ENCODE measurements at places on chromosomes 2 and 18.
A peak's percentile ranks its signal among the peaks of the same experiment; 100 is the strongest.

GRCh38 chr18:48954886-48955819, 4.4 kb upstream of the SMAD7 start:
- no peak for DNase-seq

DNA sequence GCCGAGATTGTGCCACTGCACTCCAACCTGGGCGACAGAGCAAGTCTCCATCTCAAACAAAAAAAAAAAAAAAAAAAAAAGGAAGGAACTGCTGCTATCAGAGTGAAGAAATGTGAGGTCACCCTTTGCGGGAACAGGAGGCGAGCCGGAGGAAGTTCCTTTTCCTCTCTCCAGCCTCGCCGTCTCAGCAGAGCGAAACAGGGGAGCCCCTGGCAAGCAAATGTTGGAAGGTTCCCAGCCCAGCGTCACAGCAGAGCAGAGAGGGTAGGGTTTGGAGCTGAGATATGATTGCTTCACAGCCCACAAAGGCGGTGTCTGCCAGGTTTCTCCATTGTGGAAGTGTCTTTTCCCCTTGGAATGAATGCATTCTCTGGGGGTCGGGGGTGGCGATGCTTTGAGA, 28.5 kb downstream of the SLC20A1 start:
- DNase-seq: no peak

DNA sequence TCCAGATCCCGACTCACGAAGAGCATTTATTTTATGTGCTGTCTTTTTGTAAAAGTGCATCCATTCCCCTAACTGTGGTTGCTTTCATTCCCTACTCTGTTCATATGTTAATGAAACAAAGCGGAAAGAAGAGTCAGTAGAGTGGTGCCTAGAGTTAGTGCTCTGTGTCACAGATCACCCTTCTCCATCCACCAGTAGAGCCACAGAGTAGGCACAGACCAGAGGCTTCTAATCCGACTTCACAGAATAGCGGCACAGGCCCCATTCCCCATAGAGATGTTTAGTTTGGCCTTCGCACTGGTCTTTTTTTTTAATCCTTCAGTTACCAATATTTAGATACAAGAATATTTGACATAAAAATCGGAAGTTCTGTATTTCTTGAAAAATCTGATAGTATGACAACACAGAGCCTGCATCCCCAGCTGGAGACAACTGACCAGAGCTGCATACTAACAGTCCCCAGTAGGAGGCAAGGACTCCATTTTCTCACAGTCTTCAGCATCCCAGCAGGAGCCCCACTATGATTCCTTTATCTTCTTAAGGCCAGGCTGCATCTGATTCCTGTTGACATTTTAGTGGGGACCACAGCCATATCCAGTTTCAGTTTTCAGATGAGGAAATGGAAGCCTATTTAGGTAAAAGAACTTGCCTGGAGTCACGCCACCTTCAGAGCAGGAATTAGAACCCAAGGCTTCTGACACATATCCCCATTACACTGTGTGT, 7.0 kb downstream of the G6PC2 start:
- no peak for DNase-seq

GRCh38 chr2:200428961-200429665, 80.8 kb downstream of the KCTD18 start:
- DNase-seq: no peak

- no peak for DNase-seq
Observed at GRCh38 chr2:47747878-47748277, 35.1 kb upstream of the MSH6 start.

- DNase-seq: no peak
Observed at GRCh38 chr2:173749315-173749714, 215.9 kb downstream of the SP3 start.

DNA sequence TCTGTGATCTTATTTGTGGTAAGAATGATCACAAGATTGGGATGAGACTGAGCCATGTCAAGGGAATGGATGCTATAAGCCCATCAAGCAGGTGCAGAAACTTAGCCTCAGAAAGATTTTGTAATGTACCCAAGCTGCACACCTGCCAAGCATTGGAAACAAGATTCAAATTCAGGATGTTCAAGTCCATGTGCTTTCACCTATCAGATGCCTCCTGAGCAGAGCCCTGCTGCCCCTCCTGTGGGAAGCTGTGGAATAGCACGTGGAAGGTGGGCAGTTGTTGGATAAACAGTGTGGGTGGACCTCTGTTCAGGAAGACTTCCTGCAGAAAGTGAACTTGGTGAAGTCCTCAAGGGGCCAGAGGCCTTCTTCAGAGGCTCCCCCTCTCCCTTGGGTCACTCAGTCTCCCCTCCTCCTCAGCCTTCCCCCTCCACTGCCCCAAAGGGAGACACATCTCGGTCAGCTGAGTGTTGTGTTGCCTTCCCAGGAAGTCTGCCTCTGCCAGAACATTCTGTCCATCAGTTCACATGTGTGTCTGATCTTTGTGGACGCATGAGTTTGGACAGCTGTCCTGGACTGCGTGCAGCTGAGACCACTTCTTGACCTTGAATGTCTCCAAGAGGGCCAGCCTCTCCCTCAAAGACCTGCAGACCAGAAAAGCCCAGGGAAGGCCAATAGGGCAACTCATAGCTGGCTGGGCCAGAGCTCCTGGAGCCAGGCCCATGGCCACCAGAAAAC, 186.1 kb downstream of the INHBB start:
- peak; percentile 41 for DNase-seq

DNA sequence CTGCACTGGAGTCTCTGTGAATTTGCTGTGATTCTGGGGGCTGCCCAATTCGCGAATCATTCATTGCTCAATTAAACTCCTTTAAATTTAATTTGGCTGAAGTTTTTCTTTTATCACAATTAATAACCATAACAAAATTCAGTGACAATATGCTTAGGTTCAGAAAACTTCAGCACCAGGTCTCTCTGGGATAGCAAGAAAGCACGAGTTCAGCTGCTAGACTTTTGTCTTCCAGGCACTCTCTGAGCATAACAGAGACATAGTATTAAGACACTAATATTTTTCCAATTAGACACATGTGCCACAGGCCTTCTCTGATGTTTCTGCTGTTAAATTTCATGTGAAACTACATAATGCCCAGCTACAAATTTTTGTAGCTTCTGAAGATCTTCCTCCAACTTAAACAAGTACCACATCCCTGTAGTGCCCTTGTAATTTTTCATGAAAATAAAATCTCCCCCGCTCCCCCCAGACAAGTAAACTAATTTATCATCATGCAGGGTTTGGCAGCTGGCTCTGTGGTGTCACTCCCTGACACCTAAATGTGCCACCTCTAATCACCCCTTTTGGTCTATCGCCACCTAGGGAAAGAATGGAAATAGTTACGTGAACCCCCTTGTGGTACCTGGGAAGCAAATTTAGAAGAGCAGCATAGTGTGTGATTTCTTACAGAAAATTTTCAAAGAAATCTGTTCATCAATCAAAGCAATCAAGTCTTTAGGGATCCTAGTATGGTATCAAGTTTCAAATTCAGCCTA, 94.1 kb downstream of the CSRNP3 start:
- no peak for DNase-seq

DNA sequence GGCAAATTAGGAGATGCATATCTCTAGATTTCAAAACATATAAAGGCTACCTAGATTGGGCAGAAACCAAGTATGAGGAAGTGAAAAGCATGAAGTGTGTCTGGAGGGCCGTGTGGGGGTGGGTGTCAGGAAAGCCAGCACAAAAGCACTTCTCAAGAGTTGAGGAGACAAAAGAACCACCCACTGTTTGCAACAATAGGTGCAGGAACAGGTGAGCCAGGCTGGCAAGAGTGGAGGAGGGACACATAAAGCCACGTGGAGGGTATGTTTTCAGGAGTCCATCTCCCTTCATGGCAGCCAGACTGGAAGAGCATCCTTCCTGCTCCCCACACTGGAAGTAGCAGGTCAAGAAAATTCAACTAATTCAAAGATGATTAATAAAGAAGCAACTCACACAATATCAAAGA, 96.4 kb downstream of the CERS6 start:
- no peak for DNase-seq

GRCh38 chr2:46198966-46199365, 98.2 kb upstream of the EPAS1 start:
- no peak for DNase-seq

DNA sequence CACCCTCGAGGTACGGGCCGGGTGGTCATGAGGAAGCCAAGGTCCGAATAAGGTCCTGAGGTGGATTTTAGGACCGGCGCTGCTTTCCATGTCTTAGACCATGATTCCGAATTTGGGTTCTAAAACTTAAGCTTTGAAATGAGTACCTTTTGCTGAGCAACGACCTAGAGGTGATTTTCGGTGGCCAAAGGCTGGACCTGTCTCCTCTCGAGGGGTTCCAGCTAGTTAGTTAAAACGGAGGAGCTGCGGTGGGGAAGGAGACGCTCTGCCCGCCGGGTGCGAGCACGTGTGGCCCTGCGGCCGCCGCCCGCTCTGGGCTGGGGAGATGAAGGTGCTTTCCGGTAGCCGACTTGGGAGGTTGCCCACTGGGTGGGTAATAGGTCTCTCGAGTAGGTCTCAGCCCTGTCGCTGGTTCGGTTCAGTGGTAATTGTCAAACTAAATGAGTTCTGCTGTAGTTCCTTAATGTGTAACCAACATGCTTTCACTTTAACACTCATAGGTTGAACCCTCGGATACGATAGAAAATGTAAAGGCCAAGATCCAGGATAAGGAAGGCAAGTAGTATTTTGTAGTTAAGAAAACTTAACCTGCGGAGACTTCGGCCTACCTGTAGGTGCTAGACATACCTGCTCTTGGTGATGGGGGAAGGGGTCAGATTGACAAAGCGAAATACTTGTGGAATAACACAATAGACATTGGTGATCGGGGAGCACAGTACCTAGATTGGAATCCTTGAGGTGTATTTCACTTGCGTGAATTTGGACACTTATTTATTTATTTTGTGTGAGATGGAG, 572 bp downstream of the RPS27A start:
- no peak for DNase-seq

DNA sequence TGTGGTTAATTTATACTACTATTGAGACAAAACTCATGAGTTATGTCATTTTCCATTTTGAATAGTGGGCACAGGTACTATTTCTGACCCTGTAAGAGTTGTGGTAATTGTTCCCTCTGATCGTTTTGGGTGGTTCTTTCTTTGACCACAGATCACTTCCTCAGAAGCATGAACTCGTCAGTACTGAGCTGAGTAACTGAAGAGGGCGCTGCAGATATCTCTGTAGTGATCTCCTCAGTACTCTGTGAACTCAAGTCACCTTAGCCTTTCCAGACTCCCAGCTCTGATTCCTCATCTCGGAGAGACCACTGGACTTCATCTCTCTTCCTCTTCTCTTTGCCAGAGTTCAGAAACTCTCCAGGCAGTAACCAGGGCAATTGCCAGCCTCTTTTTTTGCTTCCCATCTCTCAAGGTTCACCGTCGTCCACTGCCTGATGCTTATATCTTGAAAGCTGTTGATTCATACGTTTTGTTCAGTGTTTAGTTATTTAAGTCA, 9.4 kb upstream of the IL1RL1 start:
- DNase-seq: no peak

GRCh38 chr18:76392349-76392748, 102.7 kb downstream of the ZNF516 start:
- DNase-seq: no peak

DNA sequence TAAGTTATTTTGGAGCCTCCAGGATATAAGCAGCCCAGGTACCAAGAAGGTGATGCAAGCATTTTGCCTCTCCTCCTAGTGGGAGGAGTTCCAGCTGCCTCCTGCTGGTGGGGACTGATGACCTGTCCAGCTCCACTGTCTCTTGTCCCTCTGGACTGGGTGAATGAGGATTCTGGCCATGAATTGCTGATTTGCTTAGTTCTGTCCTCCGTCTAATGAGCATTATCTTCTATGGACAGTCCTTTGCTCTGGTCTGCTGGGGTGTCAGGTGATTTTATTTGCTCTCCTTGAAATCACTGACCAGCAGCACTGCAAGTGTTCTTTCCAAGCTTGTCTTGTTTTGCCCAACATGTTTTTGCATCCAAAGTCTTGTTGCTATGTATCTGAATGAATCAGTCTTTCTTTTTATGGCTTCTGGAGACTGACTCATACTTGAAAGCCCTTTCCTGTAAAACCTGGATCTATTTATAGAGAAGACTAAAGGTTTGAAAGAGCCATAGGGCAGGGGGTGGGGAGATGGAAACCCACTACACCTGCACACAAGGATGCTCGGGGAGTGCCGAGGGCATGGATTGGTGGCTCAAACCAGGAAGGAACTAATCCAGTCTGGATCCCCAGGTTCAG, 40.5 kb upstream of the EFHD1 start:
- DNase-seq: no peak

GRCh38 chr2:168536925-168537466, 80.9 kb downstream of the CERS6 start:
- no peak for DNase-seq

DNA sequence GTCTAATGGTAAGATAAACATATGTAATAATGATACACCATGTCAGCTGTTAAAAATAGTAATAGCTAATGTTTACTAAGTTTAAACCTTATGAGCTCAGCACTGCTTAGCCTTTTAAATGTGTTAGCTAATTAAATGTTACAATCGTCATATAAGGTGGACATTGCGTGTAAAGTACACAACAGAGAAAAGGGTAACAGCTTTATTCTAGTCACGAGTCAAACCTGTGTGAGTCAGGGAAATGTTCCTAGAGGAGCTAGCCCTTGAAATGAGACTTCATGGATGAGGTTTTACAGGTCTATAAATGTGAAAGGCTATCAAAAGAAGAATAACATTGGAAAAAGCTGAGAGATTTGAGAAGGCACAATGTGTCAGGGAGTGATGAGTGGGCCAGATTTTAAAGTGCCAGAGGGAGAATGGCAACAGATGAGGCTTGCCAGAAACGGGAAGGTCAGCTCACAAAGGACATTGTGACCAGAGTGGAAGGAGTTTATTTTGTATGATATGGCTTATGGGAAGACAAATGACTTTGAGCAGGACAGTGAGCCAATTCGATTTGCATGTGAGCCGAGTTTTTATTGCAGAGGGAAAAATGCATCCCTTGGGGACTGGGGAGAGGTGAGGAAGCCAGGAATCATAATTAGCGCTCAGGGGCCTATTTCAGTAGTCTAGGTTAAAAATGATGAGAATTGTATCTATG, 276.3 kb downstream of the CTNNA2 start:
- DNase-seq: no peak

- no peak for DNase-seq
Observed at GRCh38 chr2:161710131-161710915, 86.1 kb downstream of the SLC4A10 start.

GRCh38 chr2:241003830-241004564, 5.6 kb downstream of the SNED1 start:
- no peak for DNase-seq

DNA sequence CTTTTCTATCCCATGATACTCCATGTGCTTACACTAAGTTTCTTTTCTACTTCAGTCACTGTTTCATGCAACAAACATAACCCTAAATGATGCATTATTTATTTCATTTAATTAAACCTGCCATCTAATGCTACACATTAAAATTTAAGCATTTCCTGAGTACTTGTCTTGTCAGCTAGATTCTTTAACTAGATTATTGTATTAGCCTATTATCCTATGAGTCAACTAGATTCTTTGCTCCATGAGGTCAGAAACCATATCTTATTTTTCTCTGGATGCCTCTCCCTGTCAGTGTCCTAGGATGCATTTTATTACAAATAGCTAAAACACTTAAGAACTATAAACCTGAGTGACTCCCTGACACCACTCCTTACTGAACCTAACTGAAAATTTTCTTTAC, 652.4 kb downstream of the SLC4A3 start:
- DNase-seq: no peak
